Astrocyte (in vitro differentiated cells and primary cell): ENCODE measurements at places on chromosomes 6 and 20. TPM values are rescaled to one million over a fixed set of nuclear protein-coding genes. Genes with fewer than 3 reads are reported as not detected.

THBD gene
- 14.2 and 22.7 TPM in 2 replicates for total RNA-seq

MICA gene
- 70.0 and 70.6 TPM in 2 replicates for total RNA-seq

PPP1R14C gene
- 3.9 and 6.6 TPM in 2 replicates for total RNA-seq

PTGIS gene
- total RNA-seq, result 1.9 and 3.1 TPM in 2 replicates

HLA-DPA1 gene
- 0.50 and 1.7 TPM in 2 replicates for total RNA-seq
